ENCODE measurements at places on chromosomes 7 and 10.

GRCh38 chr10:6583447-6583846 is 3.4 kb upstream of the PRKCQ start:
- no peak for DNase-seq

GRCh38 chr10:16518822-16519221 is 2.9 kb downstream of the C1QL3 start:
- no peak for DNase-seq

GRCh38 chr10:95229724-95230627 is 35.9 kb downstream of the ACSM6 start:
- no peak for DNase-seq

DNA sequence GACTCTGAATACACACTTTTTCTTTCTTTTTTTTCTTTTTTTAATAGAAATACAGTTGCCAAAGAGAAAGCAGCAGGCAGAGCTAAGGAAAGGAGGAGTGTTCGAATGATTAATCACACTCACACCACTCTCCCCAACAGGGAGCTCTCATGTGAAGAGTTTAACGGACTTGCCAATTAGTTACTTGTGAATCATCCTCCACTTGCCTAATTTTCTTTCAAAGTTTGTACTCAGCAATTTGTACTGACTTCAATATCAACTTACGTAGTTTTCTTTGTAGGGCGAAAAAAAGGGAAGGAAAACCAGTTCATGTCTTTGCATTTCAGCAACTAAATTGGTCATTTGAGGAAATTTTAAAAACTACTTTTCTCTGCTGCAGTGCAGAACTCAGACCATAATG is 109.2 kb downstream of the PIP4K2A start:
- no peak for DNase-seq

GRCh38 chr10:69846293-69846921 is 44.7 kb downstream of the COL13A1 start:
- DNase-seq: no peak

DNA sequence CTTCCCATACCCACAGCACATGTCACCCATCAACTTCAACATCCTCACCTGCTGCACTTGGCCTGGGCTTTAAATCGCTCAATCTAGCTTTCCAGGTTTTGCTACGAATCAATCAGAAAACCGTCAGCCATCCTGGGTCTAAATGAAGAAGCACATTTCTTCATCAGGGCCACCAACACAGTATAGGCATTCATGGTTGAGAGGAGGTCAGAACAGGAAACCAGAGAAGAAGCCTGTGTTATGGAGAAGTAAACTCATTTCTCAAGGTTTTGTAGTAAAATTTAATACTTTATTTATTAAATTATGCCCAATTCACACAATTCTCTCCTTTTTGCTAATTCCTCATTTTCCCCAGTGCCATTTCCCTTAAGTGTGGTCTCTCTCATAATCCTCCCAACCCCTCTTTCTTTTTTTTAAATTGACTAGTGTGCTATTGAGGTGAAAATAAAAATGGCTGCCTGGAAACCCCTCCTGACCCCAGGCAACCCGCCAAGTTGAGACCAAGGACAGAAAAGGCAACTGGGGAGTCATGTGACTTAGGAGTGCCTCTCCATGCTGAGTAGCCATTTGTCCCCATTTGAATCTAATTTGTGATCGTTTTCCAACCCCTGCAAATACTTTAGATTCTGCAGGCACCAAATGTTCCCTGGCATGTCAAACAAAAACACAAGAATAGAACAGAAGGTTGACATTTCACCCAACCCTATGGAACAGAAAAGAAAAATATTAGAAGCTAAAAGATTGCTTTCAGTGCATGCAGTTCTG is 181.1 kb upstream of the NAMPT start:
- no peak for DNase-seq

DNA sequence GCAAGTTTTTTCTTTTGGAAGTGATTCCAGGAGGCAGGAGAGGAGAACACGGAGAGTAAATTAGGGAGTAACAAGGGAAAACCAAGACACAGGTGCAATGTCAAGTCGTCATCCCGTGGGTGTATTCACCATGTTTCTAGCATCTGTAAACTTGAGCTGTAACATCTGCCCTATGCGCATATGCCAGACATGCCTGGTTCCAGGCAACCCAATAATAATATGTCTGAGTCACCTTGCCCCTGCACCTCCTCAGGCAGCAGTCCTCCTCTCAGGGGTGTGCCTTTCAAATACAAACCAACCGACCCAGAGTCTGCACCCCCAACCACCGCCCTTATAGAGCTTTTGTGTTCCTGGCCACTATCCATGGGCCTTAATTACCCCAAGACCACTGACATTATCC is 107.0 kb upstream of the PDE1C start:
- no peak for DNase-seq

DNA sequence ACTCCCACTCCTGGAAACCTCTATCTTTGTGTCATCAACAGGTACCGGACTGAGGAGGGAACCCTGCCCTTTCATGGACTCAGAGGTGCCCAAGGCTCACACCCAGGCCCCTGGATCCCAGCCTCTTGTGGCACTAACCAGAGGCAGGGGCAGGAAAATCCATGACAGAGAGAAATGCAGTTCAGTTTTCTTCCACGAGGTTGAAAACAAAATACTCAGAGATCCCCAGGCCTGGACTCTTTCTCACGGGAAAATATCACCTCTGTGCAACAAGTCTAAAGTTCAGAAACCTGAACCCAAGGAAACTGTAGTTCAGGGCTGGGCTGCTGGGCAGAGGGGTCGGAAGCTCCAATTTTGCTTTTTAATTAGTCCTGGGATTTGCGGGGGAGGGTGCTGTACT is 21.4 kb upstream of the OPN4 start:
- DNase-seq: no peak

- no peak for DNase-seq
These were observed 17.5 kb downstream of the AHR start for GRCh38 chr7:17315974-17316373.

DNA sequence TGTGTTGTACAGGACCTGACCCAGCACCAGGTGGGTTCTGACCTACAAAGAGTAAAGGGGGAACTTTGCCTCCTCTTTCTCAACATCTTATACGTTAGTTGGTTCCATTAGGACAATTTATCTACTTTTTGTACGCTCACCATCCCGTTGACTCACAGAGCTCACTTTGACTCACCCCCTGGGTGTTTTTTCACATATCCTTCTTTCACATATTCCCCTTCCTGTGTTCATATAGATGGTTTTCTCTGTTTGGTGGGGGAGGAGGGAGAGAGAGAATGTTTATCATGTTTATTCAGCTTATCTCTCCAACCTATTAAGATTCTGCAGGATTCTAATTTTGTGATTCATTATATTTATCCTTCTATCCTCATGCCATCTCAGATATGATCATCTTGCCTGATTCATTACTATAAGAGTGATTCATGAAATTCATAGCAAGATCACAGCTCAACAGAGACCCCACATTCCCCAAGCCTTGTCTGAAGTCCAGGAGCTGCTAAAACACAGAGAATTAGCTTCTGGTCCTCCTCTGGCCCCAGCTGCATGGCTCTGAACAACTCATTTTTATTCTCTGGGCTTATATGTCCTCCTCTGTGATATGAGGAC is 37.2 kb downstream of the PRSS2 start:
- DNase-seq: no peak

DNA sequence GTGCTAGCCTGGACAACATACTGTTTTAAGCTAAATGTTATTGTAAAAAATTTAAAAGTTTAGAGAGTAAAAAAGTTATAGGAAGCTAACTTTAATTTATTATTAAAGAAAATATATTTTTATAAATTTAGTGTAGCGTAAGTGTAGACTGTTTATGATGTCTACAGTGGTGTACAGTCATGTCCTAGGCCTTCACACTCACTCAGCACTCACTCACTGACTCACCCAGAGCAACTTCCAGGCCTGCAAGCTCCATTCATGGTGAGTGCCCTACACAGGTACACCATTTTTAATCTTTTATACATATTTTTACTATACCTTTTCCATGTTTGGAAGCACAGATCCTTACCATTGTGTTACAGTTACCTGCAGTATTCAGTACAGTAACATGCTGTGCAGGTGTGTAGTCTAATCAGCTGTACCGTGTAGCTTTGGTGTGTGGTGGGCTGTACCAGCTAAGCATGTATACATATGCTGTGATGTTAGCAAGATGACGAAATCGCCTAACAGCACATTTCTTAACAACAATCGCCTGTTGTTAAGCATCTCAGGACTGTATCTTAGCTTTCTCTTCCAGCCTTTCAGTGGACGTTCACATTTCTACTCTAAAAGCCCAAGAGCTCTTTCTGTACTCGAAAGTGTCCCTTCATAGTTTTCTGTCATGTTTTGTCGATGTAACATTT is 12.5 kb downstream of the RNF32 start:
- no peak for DNase-seq

DNA sequence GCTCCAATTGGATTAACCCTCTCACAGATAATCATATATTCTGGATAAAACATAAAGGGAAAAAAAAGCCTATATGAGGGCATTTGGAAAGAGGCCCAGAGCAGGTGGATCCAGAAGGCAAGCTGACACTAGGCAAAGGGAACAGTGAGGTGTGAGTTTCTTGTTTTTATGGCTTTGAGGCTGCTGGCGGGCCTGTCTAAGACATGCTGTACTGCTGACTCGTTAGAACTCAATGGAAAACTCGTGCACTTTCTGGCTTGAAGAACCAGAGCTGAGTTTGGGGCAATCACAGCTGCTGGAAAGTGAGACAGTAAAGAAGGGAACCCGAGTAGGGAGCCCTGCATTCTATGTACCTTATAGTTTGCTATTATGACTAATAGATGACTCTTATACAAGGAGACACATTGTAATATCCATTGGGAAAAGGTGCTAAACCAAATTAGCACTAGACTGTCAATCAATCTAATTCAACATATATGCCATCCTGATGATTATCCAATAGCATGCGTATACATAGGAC is 637.1 kb downstream of the GATA3 start:
- DNase-seq: no peak

DNA sequence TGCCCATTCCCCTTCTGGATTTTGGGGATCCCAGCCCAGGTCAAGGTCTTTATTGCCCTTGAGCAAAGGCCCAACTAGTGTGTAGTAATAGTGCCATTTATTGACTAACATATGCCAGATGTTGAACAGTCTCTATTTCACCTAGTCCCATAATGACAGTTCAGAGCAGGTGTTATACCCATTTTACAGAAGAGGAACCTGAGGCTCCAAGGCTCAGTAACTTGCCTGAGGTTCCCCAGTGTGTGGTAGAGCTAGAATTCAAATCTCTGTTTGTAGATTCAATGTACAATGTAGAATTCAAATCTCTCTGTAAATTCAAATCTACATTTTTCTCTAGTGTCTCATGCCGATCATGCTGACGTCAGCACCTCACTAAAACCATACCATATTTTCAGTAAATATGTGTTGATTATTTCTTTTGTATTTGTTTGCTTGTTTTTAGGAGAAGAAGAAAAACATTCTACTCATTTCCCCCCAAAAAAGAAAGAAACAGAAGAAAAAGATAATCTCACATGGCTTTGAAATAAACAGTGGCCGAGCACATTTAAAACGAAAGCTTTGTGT is 329.7 kb downstream of the PRPF18 start:
- no peak for DNase-seq

DNA sequence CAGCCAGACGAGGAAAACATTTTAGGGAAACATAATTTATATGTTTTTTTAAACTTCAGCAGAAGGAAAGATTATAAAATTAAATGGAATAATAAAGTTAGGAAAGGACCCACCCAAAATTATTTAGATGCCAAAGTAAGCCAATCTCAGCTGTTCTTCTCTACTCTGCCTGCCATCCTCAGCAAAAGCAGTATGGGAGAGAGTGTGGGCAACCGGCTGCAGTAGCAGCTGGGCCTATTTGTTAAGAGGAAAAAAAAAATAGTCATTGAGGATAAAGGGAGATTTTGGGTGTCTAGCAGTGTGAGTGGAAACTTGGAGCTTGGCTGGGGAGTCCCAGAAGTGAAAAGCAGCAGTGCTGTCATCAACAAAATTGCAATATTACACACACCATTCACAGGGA is 15.4 kb downstream of the SEMA3E start:
- DNase-seq: no peak

DNA sequence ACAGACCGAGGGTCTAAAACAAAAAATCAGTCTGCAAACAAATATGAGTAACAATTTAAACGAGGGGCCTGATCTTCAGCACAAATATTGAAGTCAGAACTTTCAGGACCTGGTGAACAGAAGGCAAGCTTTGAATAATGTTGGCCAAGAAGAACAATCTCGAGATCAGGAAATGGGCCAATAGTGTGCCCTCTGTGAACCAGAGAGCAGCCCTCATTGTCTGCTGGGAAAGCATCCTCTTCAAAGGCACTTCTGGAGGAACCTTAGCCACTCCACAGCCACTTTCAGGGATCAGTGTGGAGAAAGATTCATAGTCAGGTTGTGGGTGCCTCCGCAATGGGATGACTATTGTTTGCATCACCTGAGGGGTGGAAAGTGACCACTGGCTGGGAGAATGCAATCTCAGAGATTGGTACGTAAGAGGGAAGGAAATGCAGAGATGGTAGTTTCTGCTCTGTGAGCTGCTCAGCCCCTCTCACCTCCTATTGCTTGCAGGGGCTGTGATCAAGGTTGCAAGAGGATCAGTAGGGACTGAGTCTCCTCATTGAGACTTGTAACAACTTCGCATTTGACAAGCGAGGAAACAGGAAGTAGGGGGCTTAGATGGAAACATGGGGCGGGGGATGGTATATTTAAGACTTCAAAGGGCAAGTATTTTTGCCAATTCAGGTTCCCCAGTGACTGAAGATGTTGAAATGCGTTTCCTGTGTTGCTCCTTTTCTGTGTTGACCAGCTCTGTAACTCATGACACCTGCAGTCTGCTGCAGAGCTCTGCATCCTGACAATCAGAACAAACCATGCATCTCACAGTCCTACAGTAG is 28.4 kb upstream of the IFRD1 start:
- no peak for DNase-seq

DNA sequence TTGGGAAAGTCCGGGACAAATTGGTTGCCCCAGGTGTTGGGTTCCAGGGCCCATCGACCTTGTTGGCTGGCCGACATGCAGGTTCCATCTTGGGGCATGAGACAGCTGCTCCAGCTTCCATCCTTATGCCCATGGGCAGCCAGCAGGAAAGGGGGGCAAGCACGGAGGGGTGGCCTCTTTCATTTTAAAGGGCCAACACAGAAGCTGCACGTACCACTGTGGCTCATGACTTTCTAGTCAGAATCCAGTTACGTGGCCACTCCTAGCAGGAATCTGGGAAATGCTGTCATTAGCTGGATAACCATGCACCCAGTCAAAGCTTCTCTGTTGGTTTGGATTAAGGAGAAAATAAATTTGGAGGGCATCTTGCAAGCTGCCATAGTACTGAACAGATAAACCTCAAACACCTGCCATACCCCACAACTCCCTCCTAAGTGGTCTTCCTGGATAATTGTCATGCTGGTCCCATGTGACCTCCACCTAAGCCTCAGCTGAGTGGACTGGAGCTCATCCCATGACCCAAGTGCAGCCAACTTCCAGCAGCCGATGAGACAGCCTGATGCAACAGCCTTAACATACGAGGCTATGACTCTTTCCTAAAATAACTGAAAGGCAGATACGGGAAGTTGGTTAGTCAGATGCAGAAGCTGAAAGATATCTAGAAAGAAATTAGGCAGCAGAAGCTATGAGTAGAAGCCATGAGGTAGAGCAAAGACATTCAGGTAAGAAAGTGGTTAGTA is 21.4 kb upstream of the GSDME start:
- no peak for DNase-seq
